ENCODE measurements at places on chromosomes 6 and 20.

DNA sequence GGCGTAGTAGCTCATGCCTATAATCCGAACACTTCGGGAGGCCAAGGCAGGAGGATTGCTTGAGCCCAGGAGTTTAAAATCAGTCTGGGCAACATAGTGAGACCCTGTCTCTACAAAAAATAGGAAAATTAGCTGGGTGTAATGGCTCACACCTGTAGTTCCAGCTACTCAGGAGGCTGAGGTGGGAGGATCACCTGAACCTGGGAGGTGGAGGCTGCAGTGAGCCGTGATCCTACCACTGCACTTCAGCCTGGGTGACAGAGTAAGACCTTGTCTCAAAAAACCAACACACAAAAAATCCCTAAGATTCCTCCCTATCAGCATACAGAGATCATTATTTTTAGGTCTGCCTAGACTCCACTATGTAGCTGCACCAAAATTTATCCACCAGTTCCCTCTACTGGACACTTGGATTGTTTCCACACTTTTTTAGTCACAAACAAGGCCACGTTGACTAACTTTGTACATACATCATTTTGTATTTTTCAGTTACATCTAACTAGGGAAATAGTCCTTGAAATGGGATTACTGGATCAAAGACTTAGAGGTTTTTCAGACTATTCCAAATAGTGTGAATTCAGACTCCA, 3.6 kb upstream of the PHF1 start:
- no peak for DNase-seq

- DNase-seq: no peak
Measured at GRCh38 chr6:107323133-107323785, 136.1 kb downstream of the PDSS2 start.

GRCh38 chr6:52664991-52665686, 5.8 kb upstream of the TMEM14A start:
- DNase-seq: no peak

- DNase-seq: no peak
Measured at GRCh38 chr6:6736791-6737654, 148.5 kb downstream of the LY86 start.

- DNase-seq: no peak
Measured at GRCh38 chr20:44615876-44616603, 33.7 kb downstream of the PKIG start.

Data from NCI-H187 (cell line).